ENCODE measurements at places on chromosomes 7 and 10. TPM values are rescaled to one million over a fixed set of nuclear protein-coding genes. Genes with fewer than 3 reads are reported as not detected.

Gene CLRN3
- total RNA-seq = 40.8 TPM

Gene CPA2
- total RNA-seq = 3.3 TPM

Gene SPDYE6
- not detected for total RNA-seq

Gene MUC3A
- 230 TPM for total RNA-seq

Gene INSYN2A
- total RNA-seq = not detected

Gene ZNF736
- 32.4 TPM for total RNA-seq

Gene NODAL
- total RNA-seq = 0.12 TPM

Gene THSD7A
- 15.0 TPM for total RNA-seq

Gene DPP6
- 0.35 TPM for total RNA-seq

Gene CPEB3
- 9.7 TPM for total RNA-seq

Gene VPS37D
- 13.5 TPM for total RNA-seq

Gene HACD1
- total RNA-seq = 17.0 TPM

Gene GIMAP4
- 39.9 TPM for total RNA-seq

Gene RHOBTB1
- 16.8 TPM for total RNA-seq

Gene ZNF25
- total RNA-seq = 9.4 TPM

Gene HYAL4
- total RNA-seq = not detected

Gene PLEKHS1
- 0.75 TPM for total RNA-seq

Gene WIPF3
- total RNA-seq = 11.2 TPM

Gene IDI2
- not detected for total RNA-seq

Gene CDHR1
- 0.66 TPM for total RNA-seq

Gene TMEM184A
- total RNA-seq = 39.8 TPM

Gene CRPPA
- total RNA-seq = 3.3 TPM

Gene TCF7L2
- total RNA-seq = 35.3 TPM

Gene SLC18A3
- 0.20 TPM for total RNA-seq

Gene PTPRZ1
- 2.2 TPM for total RNA-seq

Gene AP4M1
- 34.1 TPM for total RNA-seq

Gene SEC31B
- 13.5 TPM for total RNA-seq

Gene PILRA
- total RNA-seq = 8.0 TPM

Gene OPN1SW
- total RNA-seq = not detected

Data from mucosa of gallbladder (tissue), 1 donor.